ENCODE measurements at places on chromosomes 2 and 18.
A peak's percentile ranks its signal among the peaks of the same experiment; 100 is the strongest.

DNA sequence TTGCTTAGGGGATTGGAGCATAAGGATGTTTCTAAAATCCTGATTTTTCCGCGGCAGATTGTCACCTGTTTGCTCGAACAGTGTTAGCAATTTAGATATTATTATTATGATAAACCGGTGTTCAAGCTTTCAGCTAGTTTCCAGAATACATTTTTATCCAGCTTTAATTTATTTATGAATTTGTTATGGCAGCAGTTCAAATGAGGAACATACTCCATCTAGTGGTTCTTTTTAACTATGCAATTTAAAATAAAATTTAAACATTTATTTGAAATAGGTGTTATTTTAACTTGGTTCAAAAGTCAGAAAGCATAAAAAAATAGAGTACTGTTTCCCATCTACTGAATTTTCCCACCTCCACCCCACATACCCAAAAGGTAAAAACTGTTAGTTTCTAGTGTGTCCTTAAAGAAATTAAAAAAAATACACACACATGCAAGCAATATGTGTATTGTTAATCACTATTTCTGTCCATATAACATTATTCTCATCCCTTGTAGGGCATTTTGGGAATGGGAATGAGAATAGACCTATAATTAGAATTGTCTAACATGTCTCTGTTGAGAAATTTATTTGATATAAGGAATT, 23.2 kb downstream of the ACOXL start:
- DNase-seq, result no peak

DNA sequence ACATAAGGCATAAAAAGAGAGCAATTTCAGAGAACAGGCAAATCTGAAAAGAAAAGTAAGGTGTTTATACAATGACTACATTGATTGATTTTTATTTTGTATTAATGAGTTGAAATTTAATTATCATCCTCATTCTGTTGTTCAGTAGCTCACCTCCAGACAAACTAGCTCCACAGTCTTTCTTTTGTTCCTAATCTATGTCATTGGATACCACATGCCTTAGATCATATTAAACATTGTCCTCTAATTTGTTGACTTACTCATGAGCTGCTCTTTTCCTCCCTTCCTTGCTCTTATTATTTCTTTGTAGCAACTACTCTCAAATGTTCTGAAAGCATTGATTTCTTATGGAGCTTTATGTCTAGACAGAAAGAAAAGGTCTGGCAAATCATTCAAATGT, 185.5 kb upstream of the ZSWIM2 start:
- no peak for DNase-seq

DNA sequence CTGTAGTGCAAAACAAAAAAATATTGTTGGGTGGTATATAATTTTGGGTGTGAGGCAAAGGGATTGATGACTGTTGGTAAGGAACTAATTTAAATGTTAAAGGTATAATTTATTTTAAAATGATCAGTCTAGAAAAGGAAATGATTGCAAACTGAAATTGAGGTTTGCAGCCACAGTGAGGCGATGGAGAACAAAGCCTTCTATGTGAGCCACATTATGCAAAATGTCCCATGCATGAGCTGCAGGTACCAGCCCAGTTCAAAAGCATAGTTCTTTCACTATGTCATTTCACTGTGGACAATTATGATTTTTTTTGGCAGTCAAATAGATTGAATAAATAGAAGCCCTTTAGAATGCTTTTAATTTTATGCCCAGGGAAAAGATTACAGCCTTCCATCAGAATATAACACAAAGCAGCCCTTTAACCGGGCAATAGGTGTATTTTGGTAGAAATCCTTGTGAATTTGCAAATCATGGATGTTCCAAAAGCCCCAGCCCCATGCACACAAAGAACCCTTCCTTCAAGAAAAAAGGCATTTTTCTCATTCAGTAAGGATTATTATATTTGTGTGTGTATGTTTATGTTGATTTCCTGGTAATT, 1.7 kb downstream of the MAP2 start:
- DNase-seq, result no peak

DNA sequence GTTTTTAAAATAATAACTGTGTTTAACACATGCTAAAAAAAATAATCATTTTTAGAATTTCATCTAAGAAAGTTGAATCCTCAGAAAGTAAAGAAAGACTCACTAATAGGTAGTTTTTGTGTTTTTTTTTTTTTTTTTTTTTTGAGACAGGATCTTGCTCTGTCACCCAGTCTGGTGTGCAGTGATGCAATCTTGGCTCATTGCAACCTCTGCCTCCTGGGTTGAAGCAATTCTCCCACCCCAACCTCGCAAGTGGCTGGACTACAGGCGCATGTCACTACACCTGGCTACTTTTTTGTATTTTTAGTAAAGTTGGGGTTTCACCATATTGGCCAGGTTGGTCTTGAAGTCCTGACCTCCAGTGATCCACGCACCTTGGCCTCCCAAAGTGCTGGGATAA, 7.1 kb downstream of the CKAP2L start:
- DNase-seq, result no peak

DNA sequence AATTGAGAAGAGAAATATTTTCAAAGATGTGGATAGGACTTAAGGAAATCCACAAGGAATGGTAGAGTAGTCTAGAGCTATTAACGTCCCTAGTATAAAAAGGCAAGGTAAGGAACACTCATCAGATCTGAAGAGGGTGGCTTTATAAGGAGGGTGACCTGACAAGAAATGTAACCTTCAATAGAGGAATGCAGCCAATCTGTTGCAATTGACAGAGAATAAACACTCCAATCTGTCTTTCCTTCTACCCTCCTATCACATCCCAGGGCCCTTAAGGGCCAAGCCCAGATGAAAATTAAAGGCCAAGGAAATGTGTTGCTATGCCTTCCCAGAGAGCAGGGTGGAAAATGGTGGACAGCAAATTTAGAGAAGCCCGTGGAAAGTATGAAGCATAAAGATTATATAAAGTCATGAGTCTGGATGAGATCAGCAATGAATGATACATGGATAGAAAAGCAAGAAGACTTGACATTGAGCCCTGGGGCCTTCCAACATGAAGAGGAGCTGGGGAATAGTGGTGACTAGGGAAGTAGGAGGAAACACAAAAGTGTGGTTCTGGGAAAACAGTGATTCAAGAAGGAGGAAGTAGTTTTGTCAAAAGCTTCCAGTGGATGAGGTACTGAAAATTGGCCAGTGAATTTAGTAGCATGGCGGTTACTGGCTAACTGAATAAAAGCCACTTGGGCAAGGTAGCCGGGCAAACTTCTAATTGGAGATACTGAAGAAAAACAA, 270.6 kb upstream of the TANK start:
- DNase-seq, result no peak

DNA sequence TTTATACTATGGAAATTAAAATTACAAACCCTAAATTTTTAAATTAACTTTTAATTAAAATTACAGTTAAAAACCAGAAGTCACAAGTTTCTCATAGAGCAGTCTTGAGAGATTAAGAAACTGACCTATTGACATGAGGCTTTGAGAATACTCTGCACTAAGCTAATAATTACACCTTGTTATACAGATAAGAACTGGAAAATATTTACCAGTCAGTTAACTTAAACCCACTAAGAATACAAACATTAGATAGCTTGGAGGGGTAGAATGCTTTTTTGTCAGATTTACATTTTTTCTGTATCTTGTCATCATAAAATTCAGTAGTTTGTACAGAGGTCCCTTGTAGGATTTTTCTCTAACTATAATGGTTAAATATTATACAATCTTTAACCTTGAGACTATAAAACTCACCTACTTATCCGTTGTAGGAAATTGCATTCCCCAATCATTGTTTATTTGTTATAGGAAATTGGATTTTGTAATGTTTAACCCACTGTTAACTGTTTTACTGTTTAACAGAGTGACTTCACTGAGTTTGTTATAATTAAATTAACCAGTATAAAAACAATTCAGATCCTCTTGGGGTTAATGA, 219.7 kb upstream of the PKDCC start:
- DNase-seq, result no peak

DNA sequence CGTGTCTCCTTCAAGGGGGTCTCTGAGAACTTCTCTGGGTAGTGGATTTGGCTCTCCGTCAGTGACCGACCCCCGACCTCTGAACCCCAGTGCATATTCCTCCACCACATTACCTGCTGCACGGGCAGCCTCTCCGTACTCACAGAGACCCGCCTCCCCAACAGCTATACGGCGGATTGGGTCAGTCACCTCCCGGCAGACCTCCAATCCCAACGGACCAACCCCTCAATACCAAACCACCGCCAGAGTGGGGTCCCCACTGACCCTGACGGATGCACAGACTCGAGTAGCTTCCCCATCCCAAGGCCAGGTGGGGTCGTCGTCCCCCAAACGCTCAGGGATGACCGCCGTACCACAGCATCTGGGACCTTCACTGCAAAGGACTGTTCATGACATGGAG, 168.2 kb downstream of the PKP4 start:
- no peak for DNase-seq

DNA sequence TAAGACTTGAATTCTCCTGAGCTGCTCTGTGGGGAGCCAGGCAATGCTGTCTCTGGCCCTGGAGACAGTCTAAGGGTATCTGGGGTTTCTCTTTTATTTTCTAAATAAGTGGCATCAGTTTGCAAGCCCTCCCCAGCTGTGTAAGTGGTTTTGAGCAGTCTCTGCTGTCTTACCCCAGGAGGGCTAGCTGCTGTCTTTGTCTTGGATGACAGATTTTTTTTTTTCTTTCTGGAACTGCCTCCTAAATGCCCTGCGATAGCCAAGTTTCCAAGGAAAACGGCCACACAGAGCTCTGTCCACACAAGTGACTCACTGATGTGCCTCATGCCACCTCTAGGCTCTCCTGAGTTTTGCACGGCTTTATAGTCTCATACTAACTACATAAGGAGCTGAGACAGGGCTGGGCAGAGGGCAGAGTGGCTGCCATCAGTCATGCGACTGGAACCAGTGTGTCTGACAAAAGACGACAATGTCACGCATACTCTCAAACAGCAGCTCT, 37.2 kb upstream of the THOC1 start:
- DNase-seq, result no peak

DNA sequence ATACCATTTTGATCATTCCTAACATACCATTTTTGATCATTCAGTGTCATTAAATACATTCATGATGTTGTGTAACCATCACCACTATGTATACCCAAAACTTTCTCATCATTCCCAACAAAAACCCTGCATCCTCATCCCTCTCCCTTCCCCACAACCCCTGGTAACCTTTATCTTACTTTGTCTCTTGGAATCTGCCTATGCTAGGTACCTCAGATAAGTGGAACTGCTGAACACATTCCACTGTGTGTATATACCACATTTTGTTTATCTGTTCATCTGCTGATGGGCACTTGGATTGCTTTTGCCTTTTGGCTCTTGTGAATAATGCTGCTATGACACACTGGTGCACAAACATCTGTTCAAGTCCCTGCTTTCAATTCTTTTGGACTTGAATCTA, 83.8 kb upstream of the TFCP2L1 start:
- DNase-seq, result no peak

DNA sequence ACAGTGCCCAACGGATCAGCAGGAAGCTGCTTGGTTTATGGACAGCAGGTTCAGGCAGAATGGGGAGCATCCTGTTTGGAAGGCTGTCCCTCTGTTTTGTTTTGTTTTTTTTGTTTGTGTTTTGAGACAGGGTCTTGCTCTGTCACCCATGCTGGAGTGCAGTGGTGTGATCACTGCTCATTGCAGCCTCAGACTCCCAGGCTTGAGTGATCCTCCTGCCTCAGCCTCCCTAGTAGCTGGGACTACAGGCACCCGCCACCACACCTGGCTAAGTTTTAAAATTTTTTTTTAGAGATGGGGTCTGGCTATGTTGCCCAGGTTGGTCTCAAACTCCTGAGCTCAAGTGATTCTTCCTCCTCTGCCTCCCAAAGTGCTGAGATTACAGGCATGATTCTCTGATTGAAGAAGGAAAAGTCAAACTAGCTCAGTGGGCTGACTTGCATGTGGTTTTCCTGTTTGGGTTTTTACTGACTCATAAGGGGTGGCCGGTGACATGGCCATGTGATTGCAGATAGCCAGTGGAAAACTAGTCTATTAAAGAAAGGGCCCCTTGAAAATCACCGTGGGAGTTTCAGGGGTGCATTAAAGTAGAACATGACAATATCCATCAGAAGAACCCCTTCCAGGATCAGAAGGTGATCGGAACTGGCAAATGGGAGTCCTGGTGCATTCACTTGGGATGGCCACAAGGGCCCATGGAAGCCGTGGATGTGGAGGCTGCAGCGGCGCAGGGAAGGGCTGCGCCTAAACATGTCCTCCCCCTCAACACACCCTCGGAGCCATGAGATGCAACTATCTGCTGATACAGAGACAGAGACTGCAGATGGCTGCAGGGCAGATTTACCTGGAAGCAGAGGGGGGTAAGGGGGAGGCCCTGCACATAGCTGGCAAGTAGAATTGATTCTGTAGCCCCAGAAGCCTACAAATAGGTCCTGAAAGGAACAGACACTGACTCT, 26.5 kb downstream of the AQP12B start:
- no peak for DNase-seq

- DNase-seq, result no peak
These were observed 4.0 kb downstream of the ARPC2 start for GRCh38 chr2:218221000-218221399.

- peak; percentile 11 for DNase-seq
These were observed 62.0 kb downstream of the CACNB4 start for GRCh38 chr2:152036611-152037469.

DNA sequence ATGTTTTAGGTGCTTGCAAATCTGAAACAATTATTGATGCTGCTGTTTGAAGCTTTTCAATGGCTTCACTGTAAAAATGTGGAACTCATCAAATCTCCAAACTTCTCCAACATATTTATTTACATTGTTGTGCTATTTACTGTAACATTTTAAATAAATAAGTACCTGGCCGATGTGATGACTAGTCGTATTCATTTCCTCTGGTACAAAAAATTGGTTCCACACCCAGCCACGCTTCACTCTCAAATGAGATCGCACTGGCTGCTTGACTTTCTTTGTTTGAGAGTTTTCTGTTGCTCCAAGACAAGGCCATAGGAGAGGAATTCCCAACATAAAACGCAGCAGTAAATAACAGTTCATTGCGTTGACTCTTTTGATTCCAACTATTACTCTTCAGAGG, 32.0 kb downstream of the CDH19 start:
- DNase-seq, result no peak

DNA sequence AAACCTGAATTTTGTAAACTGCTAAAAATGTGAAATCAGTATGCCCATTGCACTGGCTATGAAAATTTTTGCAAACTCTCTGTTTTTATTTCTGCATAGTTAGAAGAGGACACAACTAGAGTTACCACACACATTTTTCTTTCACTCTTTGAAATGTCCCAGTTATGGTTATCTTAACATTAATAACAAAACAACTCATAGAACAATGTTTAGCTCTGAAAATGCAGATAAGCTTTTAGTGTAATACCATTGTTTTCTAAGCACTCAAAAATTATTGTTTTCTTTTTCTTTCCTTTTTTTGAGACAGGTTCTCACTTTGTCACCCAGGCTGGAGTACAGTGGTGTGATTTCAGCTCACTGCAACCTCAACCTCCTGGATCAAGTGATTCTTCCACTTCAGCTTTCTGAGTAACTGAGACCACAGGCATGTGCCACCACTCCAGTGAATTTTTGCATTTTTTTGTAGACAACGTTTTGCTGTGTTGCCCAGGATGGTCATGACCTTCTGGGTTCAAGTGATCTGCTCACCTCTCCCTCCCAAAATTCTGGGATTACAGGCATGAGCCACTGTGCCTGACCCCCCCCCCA, 1204.5 kb upstream of the ZEB2 start:
- no peak for DNase-seq

Data from activated CD8-positive, alpha-beta memory T cell treated with anti-CD3 and anti-CD28 coated beads for 1 hour (primary cell).